ENCODE measurements at places on chromosomes 16 and 17.
A peak's percentile ranks its signal among the peaks of the same experiment; 100 is the strongest.

DNA sequence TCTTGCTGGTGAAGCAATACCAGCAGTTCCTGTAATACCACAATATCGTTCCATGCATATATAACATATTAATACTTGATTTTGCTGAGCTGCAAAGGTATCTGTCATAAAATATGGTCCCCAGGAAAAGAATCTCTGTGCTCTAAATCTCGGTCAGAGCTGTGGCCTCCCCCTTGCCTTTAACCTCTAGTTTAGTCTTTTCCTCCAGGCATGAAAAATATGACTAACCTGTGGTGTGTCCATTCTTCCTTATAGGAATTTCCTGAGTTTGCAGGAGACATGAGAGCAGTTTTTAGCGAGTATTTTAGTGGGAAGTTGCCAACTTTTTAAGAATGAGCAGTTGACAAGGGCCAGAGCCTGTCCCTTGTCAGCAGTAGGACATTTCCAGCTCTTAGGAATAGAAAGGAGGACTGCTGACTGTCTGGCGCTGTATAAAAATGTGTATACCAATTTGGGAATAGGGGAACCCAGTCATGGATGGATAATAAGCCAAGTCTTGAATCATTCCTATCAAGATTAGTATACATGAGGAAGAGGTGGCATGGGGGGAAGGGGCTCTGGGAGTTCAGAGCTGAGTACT, 8.7 kb downstream of the ATXN1L start:
- DNase-seq = no peak

DNA sequence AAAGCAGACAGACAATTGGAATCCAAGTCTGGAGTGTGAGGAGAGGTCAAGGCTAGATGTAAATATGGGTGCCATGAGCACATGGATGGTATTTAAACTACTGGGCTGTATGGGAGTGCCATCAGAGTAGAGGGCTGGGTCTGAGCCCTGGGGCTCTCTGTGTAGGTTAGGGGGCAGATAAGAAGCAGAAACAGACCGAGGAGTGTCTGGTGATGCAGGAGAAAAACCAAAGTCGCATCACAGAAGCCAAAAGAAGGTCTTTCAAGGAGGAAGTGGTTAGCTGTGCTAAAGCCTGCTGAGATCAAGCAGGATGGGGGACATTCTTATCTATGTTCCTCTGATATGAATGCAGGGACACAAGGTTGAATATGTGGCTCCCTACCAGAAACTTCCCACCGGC, 1.9 kb downstream of the TSEN54 start:
- DNase-seq = no peak

GRCh38 chr16:12819126-12820117, 15.7 kb upstream of the CPPED1 start:
- peak; percentile 80 for DNase-seq

GRCh38 chr17:58066401-58066800, 16.8 kb upstream of the DYNLL2 start:
- no peak for DNase-seq

- DNase-seq = no peak
Measured at GRCh38 chr17:48487221-48487620, 43.6 kb downstream of the HOXB1 start.

DNA sequence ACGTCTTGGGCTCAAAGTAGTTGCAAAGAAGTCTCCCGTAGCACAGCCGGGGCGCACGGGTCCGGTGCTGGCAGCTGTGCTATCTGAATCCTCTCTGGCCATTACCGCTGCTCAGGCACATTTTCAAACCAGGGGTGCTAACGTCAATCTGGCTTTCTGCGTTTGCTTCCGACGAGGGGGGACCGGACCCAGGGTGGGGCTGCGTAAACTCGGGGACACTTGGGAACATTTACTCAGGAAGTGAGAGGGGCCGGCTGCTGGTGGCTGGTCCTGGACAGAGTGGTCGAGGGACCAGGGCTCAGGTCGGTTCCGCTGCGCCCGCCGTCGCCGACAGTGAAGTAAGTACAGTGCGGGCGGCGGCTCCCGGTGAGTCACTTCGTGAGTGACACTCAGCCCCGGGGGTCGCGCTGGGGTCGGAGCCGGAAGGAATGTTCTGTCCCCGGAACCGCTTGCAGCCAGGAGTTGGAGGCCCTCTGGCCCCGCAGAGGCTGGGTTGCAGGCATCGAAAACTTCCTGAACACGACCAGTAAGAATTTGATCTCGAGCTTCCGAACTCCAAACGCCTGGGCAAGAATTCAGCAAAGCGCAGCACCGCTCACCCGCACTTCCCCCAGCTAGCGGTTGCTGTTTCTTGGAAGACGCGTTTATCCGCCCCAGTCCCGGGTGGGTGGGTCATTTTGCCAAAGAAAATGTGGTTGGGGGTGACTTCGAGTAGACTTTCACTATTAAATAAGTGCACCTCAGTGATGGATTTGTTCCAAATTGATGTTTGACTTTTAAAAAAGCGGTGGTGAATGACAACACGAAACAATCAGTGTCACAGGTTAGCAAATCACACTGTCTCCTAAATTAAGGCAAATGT, 1.4 kb upstream of the HS3ST3B1 start:
- no peak for DNase-seq

DNA sequence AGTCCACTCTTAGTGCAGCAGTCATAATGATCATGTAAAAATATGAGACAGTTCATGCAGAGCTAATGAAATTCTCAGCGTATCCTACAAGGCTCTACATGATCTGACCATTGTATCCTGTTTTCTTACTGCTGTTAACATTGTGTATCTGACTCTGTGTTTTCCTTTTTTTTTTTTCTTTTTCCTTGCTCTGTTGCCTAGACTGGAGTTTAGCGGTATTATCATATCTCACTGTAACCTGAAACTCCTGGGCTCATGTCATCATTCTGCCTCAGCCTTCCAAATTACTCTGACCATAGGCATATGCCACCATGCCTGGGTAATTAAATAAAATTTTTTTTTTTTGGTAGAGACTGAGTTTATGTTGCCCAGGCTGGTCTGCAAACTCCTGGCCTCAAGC, 12.1 kb downstream of the DUS2 start:
- no peak for DNase-seq

- DNase-seq = no peak
Measured at GRCh38 chr16:88651276-88651988, 579 bp upstream of the CYBA start.

GRCh38 chr17:29131814-29132682, 48.1 kb downstream of the MYO18A start:
- DNase-seq = peak; percentile 46

GRCh38 chr17:49287481-49287880, 56.9 kb upstream of the PHOSPHO1 start:
- DNase-seq = no peak

GRCh38 chr16:22205577-22206012, 483 bp upstream of the EEF2K start:
- DNase-seq = no peak

DNA sequence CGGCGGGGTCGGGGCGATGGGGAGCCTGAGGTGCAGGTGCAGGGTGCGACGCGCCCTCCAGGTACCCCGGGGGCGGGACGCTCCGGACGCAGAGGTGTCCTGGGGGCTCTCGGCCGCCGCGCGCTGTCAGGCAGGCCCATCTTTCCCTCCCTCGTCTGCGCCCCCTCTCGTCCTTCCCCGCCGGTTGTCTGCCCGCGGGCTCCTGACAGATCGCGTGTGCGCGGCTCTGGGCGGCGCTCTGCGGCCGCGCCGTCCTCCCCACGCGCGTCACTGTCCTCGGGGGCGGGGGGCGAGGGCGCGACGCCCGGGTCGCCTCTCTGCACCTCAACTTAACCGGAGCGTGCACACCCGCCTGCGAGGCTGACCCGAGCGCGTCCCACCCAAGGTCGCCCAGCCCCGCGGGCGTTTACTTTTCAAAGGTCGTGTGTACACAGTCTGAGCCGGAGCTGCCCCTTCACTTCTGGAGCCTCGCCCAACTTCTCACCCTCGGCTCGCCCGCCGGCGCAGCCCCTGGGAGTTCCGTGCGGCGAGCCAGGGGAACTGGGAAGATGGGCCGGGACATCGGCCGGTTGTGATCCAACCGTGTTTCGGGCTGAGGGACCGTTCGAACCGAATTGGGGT, 512 bp downstream of the AKAP1 start:
- DNase-seq = peak; percentile 74

GRCh38 chr16:75085556-75085955, 31.0 kb downstream of the LDHD start:
- no peak for DNase-seq

Data from urothelium cell line (cell line).